ENCODE measurements at places on chromosomes 7 and 10. TPM values are rescaled to one million over a fixed set of nuclear protein-coding genes. Genes with fewer than 3 reads are reported as not detected.

Gene C7orf57
- not detected for total RNA-seq

Gene MAGI2
- total RNA-seq, result 0.48 TPM

Gene OR2A1
- total RNA-seq, result not detected

Gene PPP1R3C
- total RNA-seq, result not detected

DNA sequence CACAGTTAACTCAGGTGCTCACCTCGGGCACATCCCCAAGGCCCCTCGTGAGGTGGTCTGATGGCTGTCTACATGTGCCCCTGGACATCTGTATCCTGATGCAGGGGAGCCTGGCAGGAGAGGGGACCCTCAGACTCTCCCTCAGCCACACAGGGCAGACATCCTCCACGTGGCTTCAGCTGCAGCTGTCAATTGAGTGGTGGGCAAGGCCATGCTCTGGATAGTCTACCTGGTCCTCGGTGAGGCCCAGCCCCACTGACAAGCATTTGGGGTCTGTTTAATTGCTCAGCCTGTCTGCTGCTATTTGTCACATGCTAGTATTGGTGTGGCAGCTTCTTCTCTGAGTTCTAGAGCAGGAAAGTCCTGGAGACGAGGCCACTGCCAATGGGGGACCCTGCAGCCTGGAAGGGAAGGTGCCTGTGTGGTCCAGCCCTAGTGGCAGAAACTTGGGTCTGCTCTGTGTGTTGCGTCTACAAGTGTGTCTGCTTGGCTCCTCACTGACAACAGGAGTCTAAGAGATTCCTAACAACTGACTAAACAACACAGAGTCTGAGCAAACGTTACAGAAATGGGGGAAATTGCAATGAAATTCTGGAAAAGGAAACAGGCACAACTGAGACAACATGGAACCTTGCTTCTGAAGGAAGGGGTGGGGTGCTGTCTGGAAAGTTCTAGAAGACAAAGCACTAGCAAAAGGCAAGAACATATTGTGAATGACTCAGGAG is 59.3 kb upstream of the IGFBP3 start:
- no peak for DNase-seq

DNA sequence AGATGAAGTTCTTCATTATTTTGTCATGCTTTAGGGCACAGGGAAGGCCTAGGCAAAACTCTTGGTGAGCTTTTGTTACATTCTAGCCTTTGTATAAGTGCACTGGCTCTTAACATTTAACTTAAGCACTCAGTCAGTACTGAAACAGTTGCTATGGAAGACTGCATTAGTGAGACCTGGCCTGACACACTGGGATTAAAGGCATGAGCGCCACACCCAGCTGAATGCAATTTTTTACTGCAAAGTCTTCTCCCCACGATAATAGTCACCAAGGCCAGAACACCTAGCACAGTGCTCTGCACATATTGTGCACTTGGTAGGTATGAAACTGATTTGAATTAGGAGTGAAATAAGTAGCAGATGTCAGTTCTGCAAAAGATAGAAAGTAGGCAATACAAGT is 41.2 kb upstream of the ZNF138 start:
- no peak for DNase-seq

DNA sequence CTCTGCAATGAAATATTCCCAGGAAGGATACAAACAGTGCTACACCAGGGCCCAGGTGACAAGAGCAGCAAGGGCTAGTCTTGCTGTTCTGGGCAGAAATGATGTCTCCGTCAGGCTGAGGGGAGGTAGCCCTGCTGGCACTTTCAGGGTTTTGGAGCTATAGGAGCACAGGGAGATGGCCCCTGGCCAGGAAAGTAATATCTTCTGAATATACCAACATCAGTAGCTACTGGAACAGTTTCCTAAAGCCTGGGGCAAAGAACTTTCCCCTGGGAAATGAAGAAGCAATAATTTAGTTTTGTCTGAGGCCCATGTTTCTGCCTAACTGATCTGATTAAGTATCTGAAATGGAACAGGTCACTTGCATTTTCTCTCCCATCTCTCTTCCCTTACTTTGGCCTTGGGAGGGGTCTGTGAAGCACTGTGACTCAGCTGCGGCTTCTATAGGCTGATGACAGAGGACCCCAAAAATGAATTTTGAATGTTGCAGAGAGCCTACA is 489.1 kb upstream of the PODXL start:
- DNase-seq, result no peak

DNA sequence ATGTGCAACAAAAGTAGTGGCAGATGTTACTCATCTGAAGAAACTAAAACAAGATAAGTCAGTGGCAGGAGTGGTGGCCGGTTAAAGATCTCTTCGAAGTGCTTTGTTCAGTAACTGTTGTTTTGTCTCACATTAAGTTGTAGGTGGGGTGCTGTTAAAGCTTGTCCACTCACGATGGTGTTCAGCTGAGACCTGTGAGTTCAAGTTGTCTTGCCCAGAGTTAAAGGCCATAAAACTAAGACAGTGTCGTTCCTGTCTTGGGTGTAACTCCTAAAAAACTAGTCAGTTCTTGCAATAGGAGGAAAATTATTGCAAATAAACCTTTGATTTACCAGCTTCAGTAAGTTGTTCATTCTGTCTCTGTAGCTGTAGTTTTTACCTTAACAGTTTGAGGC is 857 bp upstream of the FOXP2 start:
- DNase-seq, result no peak

GRCh38 chr7:153835103-153835502 is 217.1 kb upstream of the DPP6 start:
- DNase-seq, result no peak
